ENCODE measurements at places on chromosomes 16 and 17.

GRCh38 chr17:78396441-78397337 lies 18.2 kb downstream of the PGS1 start:
- DNase-seq, result no peak

DNA sequence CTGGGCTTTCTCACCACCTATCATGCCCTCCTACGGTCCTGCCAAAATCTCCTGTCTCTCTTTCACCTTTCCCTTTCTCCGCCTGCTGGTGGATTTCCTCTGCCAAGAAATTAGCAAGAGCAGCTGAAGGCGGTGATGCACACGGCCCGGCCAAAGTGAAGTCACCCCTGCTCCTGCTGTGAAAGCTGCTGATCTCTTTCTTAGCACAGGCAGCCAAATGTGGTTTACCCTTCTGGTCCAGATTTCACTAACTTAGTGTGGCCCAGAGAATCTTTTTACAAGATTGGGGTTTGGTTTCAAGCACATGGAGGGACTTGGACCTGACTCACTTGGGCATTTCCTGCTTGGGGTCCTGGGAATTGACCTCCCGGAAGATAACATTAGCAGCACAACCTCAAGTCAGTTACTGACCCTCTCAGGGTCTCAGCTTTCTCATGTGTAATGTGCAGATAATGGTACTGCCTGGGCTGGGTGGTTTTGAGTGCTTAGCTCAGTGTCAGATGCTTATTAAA lies 155.7 kb downstream of the SOCS1 start:
- DNase-seq, result no peak

GRCh38 chr17:78575340-78575739 lies 1.9 kb downstream of the DNAH17 start:
- DNase-seq, result no peak

GRCh38 chr16:83433201-83433600 lies 374.6 kb upstream of the HSBP1 start:
- DNase-seq, result no peak

DNA sequence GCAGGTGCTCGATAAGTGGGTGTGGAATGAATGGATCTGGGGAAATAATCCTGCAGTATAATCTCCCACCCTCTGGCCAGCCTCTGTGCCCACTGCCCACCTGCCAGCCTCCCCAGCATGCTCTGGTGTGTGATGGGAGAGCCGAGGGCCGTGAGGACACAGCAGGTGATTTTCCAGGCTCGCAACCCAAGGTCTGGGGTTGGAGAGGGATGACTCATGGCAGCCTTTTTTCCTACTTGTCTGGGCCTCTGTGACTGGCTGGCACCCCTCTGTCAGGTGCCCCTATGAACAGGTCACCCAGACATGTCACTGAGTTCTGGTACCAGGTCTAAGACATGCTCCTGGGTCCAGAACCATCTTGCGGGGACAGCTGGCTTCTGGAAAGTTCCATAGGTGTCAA lies 385.7 kb upstream of the TNRC6C start:
- no peak for DNase-seq

- DNase-seq, result no peak
Observed at GRCh38 chr16:15484662-15485061, 50.3 kb downstream of the BMERB1 start.

DNA sequence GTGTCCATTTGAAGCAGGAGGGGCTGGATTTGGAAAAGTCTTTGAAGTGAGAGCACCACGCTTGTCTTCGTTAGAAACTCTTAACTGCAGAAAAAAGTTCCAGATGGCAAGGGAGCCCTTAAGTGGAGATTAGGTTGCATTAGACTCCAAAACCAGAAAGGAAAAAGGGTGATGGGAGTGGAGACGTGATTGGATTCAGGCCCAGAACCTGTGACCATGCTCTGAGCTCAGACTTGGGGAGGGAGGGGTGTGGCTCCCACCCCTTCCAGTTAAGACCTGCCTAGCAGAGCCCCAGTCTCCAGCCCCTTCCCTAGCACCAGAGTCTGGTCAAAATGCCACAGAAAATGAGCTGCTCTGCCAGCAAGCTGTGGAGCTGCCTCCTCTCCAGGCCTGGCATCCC lies 6.4 kb upstream of the LGALS9 start:
- no peak for DNase-seq

DNA sequence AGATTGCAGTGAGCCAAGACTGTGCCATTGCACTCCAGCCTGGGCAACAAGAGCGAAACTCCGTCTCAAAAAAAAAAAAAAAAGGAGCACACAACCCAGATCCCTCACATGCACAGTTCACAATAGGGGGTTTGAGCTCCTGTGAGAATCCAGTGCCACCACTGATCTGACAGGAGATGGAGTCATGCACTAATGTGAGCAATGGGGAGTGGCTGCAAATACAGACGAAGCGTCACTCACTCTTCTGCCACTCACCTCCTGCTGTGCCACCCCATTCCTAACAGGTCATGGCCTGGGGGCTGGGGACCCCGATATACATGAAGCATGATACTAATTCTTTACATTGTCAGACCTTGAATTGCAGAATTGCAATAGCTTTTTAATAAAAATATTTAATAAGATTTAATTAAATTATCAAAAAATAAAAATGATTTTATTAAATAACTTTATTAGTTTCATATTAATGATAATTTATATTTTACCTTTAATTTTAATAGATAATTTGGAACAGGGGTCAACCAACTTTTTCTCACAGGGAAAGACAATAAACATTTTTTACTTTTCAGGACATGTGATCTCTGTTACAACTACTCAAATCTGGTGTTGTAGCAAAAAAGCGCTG lies 171.4 kb downstream of the COPRS start:
- DNase-seq, result no peak

- no peak for DNase-seq
Observed at GRCh38 chr17:28258347-28258887, 60.6 kb upstream of the TMEM97 start.

GRCh38 chr17:50361561-50362480 lies 11.2 kb downstream of the MRPL27 start:
- peak; percentile 27 for DNase-seq

- no peak for DNase-seq
Observed at GRCh38 chr17:59485946-59486345, 79.5 kb upstream of the DHX40 start.

DNA sequence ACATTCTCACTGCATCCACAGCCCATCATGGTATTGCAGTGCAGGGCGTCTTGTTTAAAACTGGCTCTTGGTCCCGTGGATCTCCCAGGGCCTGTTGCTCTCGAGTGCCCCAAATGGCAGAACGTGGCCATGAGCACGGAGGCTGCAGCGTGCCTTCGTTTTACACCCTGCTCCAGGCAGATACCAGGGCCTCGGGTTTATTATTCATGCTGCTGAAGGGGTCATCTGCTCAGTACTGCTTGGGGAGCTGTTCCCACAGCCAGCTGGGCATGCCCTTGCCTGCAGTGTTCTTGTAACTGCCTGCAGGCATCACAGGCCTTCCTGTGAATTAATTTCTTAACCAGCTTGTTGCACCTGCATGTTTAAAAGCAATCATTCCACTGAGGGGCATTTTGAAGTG lies 129.7 kb upstream of the CHMP6 start:
- DNase-seq, result peak; percentile 23

- no peak for DNase-seq
Observed at GRCh38 chr17:48738424-48738802, 9.9 kb upstream of the HOXB13 start.

DNA sequence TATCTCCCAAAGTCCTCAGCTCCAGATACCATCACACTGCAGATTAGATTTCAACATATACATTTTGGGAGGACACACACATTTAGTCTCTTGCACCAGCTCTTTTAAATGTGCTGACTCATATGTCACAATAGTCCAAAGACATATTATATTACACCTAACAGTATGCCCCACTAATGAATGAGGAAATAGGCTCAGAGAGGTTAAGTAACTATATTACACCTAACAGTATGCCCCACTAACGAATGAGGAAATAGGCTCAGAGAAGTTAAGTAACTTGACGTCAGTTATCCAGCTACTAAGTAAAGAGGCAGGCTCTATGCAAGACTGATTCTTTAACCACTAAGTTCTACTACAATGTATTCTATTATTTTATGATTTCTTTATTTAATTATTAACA lies 9.7 kb downstream of the IRX6 start:
- DNase-seq, result no peak

DNA sequence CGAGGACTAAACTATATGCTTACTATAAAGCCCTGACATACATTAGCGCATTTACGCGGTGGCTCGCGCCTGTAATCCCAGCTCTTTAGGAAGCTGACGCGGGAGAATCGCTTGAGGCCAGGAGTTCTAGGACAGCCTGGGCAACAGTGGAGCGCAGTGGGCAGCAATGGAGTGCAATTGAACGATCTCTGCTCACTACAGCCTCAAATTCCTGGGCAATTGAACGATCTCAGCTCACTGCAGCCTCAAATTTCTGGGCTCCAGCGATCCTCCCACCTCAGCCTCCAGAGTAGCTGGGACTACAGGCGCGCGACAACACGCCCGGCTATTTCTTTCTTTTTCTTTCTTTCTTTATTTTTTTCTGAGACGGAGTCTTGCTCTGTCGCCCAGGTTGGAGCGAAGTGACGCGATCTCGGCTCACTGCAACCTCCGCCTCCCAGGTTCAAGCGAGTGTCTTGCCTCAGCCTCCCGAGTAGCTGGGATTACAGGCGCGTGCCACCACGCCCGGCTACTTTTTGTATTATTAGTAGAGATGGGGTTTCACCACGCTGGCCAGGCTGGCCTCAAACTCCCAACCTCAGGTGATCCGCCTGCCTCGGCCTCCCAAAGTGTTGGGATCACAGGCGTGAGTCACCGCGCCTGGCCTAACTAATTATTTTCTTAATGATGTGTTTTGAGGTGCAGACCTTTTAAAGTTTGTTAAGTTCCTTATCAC lies 506 bp upstream of the COG7 start:
- no peak for DNase-seq

- no peak for DNase-seq
Observed at GRCh38 chr16:87856791-87857228, 12.5 kb downstream of the SLC7A5 start.

- no peak for DNase-seq
Observed at GRCh38 chr16:116015-116414, 22.5 kb downstream of the NPRL3 start.

DNA sequence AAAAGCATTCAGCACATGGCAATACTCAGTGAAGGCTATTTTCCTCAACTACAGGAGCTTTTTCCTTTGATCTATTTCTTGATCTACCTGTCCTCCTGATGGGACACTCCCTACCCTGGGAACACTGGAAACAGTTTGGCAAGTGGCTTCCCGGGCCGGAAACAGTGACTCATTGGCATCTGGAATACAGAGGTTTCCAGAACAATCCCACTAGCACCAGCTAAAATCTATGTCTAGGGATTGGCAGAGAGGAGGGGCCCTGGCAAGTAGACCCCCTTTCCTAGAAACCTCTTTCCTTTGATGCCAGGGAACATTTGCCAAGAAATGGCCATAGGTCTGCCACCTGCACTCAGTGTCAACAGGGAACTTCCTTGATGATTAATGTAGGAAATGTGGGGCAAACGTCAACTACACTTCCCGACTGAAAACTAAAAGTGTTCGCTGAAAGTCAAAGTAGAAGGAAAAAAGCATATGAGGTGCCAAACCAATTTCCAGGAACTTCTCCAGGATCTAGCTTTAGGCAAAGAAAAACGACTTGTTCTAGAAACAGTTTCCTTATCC lies 30.4 kb upstream of the FBXW10B start:
- DNase-seq, result no peak

GRCh38 chr17:70604854-70605253 lies 435.5 kb downstream of the KCNJ2 start:
- DNase-seq, result no peak

GRCh38 chr16:70416748-70417616 lies 21.9 kb downstream of the ST3GAL2 start:
- DNase-seq, result no peak

GRCh38 chr17:27559506-27560481 lies 71.2 kb upstream of the LGALS9 start:
- no peak for DNase-seq

DNA sequence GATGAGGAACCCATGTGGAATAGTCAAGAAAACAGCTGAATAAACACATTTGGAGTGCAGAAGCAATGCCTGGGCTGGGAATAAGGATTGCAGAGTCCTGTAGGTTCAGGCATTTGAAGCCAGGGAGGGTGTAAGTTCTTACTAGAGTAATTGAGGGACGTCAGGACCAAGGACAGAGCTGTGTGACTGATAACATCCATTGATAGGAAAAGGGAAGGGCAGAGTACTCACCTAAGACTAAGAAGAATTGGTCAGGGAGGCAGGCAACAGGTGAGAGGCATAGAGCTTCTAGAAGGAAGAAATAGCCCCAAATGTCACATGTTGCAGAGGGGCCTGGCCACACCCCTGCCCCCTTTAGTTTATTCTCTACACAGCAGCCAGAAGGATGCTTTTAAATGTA lies 79.8 kb upstream of the TMEM132E start:
- DNase-seq, result no peak

- DNase-seq, result no peak
Observed at GRCh38 chr17:65154770-65155589, 17.8 kb downstream of the RGS9 start.

GRCh38 chr17:17188586-17188985 lies 17.5 kb downstream of the PLD6 start:
- no peak for DNase-seq

DNA sequence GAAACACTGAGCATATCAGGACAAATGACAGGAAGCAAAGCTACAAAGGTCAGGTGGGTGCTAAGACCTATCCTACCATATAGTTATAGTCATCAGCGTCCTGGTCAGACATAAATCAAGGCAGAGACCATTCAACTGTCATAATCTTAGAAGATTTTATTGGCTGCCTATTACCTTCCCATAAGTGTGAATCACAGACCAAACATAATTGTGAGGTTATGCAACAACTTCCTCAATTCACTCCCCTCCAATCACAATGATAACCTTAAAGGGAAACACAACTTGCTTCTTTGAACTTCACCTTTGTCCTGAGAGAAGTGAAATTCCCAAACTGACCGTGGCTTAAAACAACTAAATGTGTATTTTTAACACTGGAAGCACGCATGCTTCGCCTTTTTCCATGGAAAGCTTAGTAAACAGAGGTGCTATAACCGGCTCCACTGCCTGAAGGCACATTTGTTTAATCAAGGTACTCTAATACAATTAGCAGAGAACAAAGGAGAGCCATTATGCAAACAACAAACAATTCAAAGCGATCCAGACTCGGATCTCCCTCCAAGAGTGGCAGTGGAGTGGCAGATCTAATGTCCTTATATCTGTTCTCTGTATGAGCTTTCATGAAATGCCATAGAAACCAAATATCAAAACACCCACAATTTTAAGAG lies 84.9 kb downstream of the TMEM114 start:
- DNase-seq, result no peak

DNA sequence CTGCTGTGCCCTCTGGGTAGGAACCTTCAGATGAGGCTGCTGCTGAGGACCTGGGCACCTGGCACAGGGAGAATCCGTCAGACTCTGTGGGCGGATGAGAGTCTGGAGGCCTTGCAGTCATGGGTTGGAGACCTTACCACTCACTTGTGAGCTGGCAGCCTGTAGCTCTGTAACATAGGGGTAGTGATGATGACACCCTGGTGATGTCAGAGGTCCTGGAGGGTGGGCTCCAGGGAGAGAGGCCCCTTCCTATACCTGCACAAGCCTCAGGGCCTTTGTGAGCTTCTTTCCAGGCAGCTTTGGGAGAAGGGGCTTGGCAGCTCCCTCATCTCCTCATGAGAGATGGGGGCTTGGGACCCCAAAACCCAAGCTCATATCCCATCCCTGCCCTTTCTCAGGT lies 1.6 kb downstream of the MIEF2 start:
- no peak for DNase-seq

Data from stimulated activated CD4-positive, alpha-beta T cell treated with anti-CD3 and anti-CD28 coated beads, Interleukin-15, amount 100 ng/mL, for 1 hour (primary cell).